HL-60 (cell line): ENCODE measurements at places on chromosomes 4 and X.
A peak's percentile ranks its signal among the peaks of the same experiment; 100 is the strongest.

DNA sequence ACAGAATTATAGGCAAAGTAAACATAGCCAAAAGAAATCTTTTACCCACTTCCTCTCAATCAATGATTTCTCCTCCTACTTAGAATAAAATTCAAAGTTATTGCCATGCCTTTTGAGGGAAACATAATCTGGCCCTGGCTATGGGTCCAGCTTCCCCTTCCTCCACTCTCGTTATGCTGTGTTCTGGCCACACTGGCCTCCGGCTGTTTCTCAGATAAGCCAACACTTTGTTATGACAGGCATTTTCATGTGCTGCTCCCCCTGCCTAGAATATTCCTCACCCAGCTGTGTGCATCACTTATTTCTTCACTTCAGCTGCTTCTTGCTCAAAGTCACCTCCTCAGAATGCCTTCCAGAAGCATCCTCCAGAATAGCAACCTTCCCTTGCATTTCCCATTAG, 386.6 kb upstream of the AADAT start:
- no peak for DNase-seq

- DNase-seq, result no peak
Observed at GRCh38 chr4:26953366-26953765, 92.7 kb downstream of the STIM2 start.

- DNase-seq, result no peak
Observed at GRCh38 chr4:40221744-40222143, 24.9 kb downstream of the RHOH start.

DNA sequence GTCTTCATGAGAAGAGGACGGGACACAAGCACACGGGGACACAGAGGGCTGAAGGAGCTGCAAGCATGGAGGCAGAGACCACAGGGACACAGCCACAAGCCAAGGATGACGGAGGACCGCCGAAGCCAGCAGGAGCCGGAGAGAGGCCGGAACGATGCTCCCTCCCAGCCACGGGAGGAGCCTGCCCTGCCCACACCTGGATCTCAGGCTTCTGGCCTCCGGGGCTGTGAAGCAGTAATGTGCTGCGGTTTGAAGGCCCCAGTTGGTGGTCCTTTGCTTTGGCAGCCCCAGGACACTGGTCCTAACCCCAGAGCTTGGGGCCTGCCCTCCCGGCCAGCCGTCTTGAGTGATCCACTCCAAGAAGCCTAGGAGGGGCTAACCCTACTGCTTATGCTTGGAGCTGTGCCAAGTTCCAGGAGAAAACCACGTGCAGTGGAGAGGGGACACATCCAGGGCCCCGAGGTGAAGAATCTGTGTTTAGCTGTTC, 85.9 kb downstream of the HMX1 start:
- DNase-seq, result no peak

GRCh38 chr4:8662776-8663175, 70.2 kb downstream of the CPZ start:
- DNase-seq, result no peak

- no peak for DNase-seq
Observed at GRCh38 chr4:83922402-83922801, 386.5 kb downstream of the GPAT3 start.

GRCh38 chr4:188639479-188640100, 500.3 kb downstream of the TRIML1 start:
- DNase-seq, result no peak

GRCh38 chr4:179372746-179373145, 1930.5 kb upstream of the AGA start:
- peak; percentile 37 for DNase-seq

DNA sequence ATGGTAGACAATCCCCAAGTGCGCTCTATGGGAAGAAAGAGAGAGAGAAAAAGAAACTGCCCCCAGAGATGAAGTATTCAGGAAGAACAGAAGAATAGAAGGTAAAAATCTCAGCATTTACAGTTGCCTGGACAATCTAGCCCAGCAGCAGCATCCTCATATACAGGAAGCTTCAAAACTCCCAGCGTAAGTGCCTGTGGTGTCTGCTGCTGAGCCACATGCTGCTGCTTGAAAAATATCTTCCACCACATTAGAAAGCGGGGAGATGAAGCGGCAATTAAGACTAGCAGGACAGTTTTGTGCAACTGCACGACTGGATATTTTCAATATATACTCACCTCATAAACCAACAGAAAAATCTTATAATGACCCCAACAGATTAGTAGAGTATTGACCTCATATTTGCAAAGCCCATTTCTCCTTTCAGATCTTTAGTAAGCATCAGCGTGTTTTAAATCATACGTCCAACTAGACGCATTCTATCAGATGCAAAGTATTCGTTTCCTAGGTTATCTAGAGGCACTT, 972.0 kb upstream of the TENM3 start:
- no peak for DNase-seq

DNA sequence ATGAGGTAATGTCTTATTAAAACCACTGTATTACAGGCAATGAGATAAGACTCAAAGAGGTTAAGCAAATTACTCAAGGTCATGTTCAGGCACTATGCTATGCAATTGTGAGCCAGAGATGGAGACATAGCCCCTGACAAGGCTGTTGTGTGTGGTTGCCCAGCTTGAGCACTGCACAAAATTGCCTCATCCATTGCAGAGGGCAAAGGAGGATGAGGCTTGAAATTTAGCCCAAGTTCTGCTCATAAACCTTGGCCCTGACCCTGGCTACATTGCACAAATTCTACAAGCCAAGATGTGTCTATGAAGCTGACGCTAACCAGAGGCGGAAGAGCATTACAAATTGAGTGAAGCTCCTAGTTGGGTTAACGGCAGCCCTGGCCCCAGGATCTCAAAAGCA, 65.6 kb upstream of the PGM2 start:
- DNase-seq, result peak; percentile 91
